T-helper 22 cell (primary cell): ENCODE measurements at places on chromosomes 4 and X.

DNA sequence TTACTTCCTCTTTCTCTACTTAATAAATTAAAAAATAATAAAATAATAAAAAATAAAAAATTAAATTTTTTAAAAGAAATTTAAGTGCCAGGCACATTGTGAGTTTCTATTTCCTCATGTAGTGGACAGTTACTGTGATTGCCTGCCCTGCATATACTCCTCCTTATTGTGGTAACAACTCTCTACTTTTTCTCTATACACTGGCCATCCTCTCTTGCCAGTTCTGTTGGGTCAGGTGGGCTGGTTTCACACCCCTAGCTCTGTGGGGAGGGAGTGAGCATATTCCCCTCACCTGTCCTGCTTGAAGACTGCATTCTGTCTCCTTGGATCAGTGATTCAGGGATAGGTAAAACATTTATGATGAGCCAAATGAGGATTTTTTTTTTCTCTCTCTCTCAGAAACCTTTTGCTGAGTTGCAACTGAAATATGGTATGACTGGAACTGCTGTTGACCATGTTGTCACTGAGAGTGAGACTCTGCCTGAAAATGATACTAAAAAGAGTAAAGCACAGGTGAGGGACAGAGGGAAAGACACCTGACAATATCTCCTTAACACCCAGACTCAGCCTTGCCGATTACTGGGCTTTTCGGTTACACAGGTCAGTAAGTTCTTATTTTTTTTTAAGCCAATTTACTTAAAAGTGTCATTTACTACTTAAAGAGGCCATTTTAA is 37.2 kb downstream of the CXXC4 start:
- DNase-seq: no peak

GRCh38 chr4:21716531-21716930 is 232.0 kb downstream of the KCNIP4 start:
- no peak for DNase-seq

DNA sequence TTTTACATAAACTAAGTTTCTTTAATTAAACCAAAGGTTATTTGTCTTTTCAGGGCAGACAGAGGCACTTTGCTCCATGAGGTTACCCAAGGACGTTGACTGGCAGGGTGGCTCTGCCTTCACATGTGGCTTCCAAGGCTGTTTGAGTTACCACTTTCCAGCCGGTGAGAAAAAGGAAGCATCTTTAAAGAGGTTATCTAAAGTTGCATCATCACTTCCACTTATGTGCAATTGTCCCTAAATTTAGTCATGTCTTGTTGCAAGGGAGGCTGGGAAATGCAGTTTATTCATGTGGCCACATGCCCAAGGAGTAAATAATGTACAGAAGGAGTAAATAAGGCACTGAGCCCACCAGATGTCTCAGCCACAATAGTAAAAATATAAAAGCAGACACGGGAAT is 29.0 kb upstream of the RAP1GDS1 start:
- DNase-seq: no peak

DNA sequence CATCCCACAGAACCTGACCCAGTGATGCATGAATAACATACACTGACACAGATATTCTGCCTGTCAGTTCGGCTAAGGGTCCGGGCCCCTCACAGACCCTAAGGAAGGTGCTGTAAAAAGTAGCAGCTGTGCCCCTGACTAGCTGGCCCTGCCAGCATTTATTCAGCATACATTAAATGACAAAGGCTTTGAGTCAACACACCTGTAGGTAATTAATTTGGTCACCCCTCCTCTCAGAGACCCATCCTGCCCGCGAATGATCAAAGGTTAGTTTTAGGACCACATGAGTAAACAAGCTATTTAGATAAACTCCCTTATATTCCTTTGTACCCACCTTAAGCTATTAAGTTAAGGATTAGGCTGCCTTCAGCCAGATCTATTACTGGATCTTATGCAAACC is 429.0 kb upstream of the NWD2 start:
- DNase-seq: no peak

DNA sequence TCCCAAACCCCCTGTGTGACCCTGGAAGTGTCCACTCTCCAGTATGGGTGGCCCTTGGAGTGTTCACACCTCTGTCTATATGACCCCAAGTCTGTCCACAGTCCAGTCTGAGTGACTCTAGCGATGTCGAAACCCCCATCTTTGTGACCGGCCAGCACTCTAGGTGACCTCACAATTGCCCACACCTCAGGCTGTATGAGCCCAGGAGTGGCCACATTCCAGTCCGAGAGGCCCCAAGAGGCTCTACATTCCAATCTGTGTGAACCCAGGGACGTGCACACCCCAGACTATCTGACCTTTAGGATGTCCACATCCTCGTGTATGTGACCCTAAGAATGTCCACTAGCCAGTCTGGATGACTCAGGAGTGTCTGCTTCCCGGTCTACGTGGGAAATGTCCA is 7.3 kb upstream of the GLOD5 start:
- no peak for DNase-seq

DNA sequence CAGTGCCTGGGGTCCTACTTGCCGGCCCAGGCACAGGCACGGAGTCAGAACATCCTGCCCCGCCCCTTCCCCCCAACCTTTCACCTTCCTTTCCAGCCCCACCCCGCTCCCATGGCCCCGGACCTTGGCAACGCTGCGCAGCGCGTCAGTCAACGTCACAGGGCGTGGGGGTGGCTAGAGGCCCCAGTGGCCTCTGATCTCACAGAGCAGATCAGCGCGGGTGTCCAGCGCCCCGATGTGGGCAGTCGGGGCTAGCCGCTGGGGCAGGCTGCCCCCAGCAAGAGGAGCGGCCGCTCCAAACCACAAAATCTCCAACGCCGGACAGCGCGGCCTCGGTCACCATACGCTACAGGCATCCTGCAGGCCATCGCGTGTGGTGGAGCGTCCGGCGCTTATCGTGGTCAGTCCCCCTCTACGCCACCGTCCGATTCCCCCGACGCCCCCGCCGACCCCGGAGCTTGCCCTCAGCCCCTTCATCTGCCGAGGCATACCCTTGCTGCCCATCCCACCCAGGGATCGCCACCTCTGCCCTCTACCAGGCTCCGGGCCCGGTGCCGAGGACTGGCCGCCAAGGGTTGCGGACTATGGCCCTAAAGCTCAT is 69.6 kb upstream of the APOOL start:
- no peak for DNase-seq

DNA sequence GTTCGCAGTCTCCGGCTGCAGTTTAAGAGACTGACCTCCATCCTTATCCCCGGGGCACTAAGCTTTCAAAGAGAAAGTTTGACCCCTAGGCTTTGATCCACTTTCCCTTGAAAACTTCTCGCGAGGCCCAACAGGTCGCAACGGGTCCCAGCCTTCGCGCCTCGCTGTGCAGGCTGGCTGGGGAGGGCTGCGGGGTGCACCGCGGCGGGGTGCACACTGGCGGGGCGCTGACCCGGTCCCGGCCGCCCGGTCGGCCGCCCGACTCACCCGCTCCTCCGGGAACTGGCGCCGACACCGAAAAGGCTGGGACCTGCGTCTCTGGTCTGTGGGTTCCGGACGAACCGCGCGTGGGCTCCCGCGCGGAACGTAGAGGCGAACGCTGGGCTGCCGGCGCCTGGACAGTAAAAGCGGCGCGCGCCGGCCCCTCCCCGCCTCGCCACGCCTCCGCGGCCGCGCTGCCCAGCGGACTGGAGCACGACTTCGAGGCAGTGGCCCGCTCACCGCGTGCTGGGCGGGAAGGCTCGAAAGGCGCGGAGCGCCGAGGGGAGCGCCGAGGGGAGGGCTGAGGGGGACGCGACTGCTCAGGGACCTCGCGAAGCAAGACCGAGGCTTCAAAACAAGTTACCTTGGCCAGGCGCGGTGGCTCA is at the start of gene TAF7L:
Gene TAF7L (minus strand): TSS at position 378 of the 647 bp plus-strand sequence. CDS start 3,791 bp downstream, outside the sequence.
- no peak for DNase-seq

GRCh38 chr4:818106-818921 is 7.6 kb downstream of the CPLX1 start:
- no peak for DNase-seq

GRCh38 chr4:34280131-34280530 is 1964.2 kb downstream of the ARAP2 start:
- no peak for DNase-seq

DNA sequence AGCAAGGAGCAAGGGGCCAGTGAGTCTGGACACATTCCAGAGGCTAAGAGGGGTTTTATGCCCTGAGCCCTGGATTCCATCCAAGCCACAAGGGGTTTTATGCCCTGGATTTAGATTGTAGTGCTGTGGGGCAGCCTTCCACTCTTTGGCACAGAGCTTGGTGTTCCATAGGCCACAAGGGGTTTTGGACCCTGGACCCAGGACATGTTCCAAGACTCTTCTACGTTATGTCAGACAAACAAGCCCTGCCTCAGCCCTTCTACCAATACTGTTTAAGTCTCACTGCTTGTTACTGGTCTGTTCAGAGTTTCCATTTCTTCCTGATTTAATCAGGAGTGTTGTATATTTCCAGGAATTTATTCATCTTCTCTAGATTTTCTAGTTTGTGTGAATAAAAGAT is 12.8 kb upstream of the SCARB2 start:
- DNase-seq: no peak

- DNase-seq: no peak
These were observed 4.6 kb upstream of the CDKL2 start for GRCh38 chr4:75634951-75635350.

- no peak for DNase-seq
These were observed 728.7 kb upstream of the SLIT2 start for GRCh38 chr4:19522966-19523365.

GRCh38 chrX:30141966-30142365 is 73.4 kb upstream of the MAGEB2 start:
- no peak for DNase-seq

DNA sequence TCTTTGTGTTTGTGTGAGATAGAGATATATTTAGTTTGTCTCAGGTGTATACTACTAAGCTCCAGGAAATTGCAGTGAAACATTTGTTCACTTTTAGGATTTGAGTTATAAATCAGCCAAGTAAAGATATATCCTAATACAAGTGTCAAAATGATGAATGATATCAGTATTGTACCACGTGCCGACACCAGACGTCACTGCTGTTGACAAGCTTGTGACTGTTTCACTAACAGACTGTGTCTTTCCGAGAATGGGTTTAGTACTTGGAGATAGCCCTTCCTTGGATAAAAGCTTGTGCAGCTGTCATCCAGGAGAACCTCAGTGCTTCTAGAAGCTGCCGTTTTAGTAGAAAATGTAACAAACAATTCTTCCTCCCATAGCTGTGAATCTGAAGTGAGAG is 343.3 kb downstream of the FBXO8 start:
- no peak for DNase-seq

DNA sequence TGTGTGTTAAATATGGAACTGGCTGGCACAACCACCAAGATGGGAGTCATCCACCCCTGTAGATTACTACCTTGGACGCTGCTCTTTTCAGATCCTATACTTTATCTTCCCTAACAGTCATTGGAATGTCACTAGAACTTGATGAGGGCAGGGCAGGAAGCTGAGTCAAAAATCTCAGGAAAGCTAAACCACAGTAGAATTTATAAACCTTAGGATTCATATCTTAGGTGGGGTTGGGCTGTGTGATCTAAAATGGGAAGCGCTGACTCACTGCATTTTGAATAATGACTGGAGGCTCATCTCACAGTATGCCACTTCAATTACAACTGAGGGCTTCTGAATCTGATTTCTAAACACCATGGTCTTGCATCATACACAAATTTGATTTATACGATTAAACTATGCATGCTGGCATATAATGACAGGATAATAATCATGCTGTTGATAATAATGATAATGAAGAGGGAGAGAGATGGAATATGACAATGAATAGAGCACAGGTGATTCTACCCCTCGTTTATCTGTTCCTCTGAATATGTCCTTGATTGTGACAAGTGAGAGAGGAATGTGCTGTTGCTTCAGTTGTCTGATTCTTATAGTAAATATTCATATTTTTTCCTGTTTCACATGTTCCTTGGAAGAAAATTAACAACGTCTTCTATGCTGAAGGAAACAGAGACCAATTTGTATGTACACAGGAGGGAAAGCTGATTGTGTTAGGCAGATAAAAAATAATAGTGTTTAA is 270.3 kb upstream of the HS3ST1 start:
- DNase-seq: no peak

GRCh38 chr4:62366939-62367338 is 1166.8 kb downstream of the ADGRL3 start:
- no peak for DNase-seq

DNA sequence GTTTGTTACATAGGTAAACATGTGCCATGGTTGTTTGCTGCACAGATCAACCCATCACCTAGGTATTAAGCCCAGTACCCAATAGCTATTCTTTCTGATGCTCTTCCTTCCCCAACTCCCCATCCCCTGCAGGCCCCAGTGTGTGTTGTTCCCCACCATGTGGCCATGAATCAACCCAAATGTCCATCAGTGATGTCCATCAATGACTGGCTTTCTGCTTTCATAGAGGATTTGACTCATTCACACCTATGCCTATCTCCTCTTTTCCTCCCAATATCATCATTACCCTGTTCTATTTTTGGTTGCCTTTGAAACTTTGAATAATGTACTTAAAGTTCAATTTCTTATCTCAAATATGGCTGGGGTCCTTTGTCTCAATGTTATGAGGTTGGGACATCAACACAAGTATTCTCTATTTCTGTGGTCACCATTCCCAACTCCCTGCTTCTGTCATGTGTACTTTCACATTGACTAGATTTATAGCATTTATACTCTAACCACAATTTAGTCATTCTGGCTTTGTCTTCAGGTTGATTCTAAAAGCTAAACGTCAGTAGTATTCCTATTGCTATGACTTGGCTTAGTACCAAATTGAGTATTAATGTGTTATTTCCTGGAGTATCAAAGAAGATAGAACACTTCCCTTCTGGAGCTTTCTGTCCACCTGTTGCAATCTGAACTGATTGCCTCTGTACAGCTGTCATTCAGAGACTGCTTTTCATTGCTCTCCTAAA is 107.2 kb downstream of the TAB3 start:
- DNase-seq: no peak

- DNase-seq: no peak
These were observed 14.8 kb downstream of the SPINK2 start for GRCh38 chr4:56806666-56807065.

DNA sequence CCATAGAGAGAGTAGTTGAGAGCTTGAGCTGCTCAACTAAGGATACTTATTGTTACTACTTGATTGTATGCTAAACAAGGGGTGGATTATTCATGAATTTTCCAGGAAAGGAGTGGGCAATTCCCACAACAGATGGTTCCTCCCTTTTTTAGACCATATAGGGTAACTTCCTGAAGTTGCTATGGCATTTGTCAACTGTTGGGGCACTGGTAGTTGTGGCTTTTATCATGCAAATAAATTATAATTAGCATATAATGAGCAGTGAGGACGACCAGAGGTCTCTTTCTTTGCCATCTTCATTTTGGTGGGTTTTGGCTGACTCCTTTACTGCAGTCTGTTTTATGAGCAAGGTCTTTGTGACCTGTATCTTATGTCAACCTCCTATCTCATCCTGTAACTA is 1403.5 kb upstream of the PABPC4L start:
- no peak for DNase-seq

DNA sequence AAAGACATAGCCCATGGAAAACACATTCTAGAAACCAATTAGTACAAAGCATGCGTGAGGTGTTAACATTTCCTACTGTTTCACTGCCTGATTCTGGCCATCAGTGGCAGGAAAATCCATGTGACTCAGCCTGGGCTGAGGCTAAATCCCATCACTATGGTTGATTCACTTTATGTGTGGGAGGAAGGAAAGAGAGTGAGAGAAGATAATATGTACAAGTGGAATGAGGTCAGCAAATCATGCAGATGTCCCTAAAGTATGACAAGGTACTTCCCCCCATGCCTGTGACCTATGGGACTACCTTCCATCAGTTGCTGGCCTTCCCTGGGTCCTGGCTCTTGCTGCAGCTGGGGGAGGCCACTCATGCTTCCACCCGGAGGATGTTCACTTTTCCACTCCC is 64.2 kb upstream of the MAP3K15 start:
- no peak for DNase-seq

- no peak for DNase-seq
These were observed 34.0 kb upstream of the GNPDA2 start for GRCh38 chr4:44760142-44760898.

GRCh38 chrX:38279188-38279587 is 48.1 kb downstream of the RPGR start:
- no peak for DNase-seq
